A549 treated with Hydrocortisone at 1 μM for 4 hours (cell line): ENCODE measurements at places on chromosomes 1 and 21. TPM values are rescaled to one million over a fixed set of nuclear protein-coding genes. Genes with fewer than 3 reads are reported as not detected.

Gene ADAM30
- not detected in 5 replicates for total RNA-seq

Gene KCNJ15
- total RNA-seq, result 0.03 to 0.21 TPM in 2 of 5 replicates, not detected in the others

Gene NUF2
- 23.1 to 31.5 TPM (median 26.3 TPM) in 5 replicates for total RNA-seq

Gene OLIG2
- total RNA-seq, result not detected in 5 replicates

Gene SPATA46
- not detected in 5 replicates for total RNA-seq

Gene CFHR1
- 0.13 to 0.22 TPM (median 0.17 TPM) in 5 replicates for total RNA-seq

Gene SYT14
- total RNA-seq, result 0.06 to 0.09 TPM (median 0.08 TPM) in 5 replicates

Gene ATP13A2
- 24.1 to 30.0 TPM (median 27.4 TPM) in 5 replicates for total RNA-seq
